ENCODE measurements at places on chromosomes 6 and 20.

DNA sequence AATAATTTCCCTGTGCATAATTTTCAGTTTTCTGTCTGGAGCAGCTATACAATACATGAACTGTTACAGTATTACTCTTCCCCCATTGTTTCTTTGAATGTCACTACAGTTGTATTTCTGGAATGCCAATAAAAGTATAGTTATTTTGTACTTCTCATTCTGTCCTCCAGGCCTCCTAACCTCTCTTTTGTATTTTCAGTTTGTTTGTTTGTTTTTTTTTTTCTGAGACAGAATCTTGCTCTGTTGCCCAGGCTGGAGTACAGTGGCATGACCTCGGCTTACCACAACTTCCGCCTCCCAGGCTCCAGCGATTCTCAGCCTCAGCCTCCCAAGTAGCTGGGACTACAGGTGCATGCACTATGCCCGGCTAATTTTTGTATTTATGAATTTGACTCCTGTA lies 16.8 kb upstream of the ARID1B start:
- DNase-seq, result no peak

DNA sequence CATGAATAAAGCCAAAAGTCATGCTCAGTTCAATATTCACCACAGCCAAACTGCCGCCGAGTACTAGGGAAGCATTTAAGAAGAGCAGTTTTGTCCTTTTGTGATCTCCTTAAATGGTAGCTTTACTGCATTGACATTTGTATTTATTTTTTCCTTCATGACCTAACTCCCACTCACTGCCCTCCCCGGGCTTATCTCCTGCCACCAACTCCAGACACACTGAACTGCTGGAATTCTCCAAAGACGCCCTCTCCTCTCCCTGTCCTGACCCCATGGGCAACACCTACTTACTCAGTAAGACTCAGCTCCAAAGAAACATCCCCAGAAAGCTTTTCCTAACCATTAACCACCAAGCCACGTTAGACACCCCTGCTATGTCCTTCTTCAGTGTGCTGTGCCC lies 48.5 kb upstream of the CNKSR3 start:
- DNase-seq, result no peak

DNA sequence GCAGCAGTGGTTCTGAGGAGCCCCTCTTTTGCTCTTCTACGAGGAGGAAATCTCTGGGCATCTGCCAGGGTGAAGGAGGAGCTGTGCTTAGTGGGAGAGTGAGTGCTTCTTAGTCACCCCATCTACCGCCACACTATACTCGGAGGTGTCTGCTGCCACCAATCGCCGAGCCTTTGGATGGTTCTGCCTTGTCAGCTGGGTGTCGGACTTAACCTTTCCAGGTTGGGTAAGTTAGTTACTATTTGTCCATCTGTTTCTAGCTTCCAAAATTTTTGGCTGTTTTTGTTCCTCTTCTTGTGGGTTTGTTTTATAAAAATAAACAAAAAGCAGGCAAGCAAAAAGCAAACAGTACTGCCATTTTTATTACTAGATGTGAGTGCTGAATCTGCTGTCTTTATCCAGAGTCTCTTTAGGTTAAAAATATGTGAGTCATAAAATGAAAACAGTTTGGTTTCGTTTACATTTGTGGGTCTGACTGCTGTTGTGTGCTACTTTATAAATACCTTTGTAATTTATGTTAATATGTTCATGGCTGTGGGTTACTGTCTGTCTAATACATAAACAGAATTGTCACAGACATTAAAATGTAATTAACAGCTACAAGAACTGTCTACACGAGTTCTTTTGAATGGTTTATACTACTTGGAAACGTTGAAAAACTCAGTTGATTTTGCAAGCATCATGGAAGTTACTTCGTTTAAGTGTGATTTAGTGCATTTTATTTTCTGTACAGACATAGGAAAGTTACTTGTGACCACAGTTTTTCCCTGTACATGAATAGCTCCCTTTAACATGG lies 89.2 kb downstream of the ARID1B start:
- DNase-seq, result no peak

GRCh38 chr6:149223120-149223903 lies 94.2 kb upstream of the TAB2 start:
- DNase-seq, result no peak

- no peak for DNase-seq
Observed at GRCh38 chr6:134164300-134164699, 111.9 kb upstream of the SLC2A12 start.
